ENCODE measurements at places on chromosomes 7 and 10. TPM values are rescaled to one million over a fixed set of nuclear protein-coding genes. Genes with fewer than 3 reads are reported as not detected.

Gene SFRP5
- total RNA-seq, result not detected

Gene ADGRA1
- not detected for total RNA-seq

Gene ACBD7
- 0.79 TPM for total RNA-seq

Gene TBXAS1
- total RNA-seq, result 2.1 TPM

Gene ZNF138
- 2.1 TPM for total RNA-seq

Gene TEX36
- not detected for total RNA-seq

Gene PRSS37
- not detected for total RNA-seq

Gene SFXN3
- 77.9 TPM for total RNA-seq

Gene CPEB3
- total RNA-seq, result 0.43 TPM

Gene OR6V1
- not detected for total RNA-seq

Gene TFEC
- total RNA-seq, result 0.16 TPM

Gene ACTR3C
- total RNA-seq, result 2.0 TPM

Gene PROSER2
- 1.2 TPM for total RNA-seq

Gene PPP1R3C
- total RNA-seq, result 125 TPM

Gene PHKG1
- total RNA-seq, result 1.0 TPM

Gene HTR5A
- not detected for total RNA-seq

Gene LGI1
- not detected for total RNA-seq

Gene FGL2
- total RNA-seq, result 170 TPM

Gene PODXL
- 0.17 TPM for total RNA-seq

Gene MRPS33
- 52.2 TPM for total RNA-seq

Gene KEL
- not detected for total RNA-seq

Gene FZD8
- 6.0 TPM for total RNA-seq

Gene TMEM248
- total RNA-seq, result 39.9 TPM

Gene LRGUK
- 0.09 TPM for total RNA-seq

Gene LDB3
- total RNA-seq, result 0.09 TPM

Gene NKX1-2
- not detected for total RNA-seq

Gene WDFY4
- not detected for total RNA-seq

Gene BTBD16
- not detected for total RNA-seq

Gene CXCL12
- 54.7 TPM for total RNA-seq

Gene LLCFC1
- not detected for total RNA-seq

Gene AGAP3
- 34.2 TPM for total RNA-seq

Gene ZP3
- 1.9 TPM for total RNA-seq

Gene ZNF365
- total RNA-seq, result 0.94 TPM

All from bronchial smooth muscle cell (primary cell).